ENCODE measurements at places on chromosomes 5 and 9.

GRCh38 chr5:14453481-14453880 is 128.1 kb upstream of the OTULINL start:
- no peak for DNase-seq

DNA sequence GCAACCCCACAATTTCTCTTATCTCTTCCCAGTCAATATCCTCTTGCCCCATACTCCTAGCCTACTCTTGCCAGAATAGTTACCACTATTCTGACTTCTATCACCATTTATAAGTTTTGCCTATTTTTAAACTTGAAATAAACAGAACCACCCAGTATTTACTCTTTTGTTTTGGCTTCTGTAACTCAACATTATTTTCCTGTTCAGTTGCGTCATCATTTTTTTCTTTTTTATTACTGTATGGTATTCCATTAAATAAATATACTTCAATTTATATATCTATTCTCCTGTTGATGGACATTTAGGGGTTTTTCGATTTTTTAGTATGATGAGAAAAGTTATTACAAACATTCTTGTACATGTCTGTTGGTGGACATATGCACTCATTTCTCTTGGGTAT is 62.6 kb upstream of the ERBIN start:
- DNase-seq: no peak

GRCh38 chr5:22593592-22593991 is 259.6 kb downstream of the CDH12 start:
- no peak for DNase-seq

GRCh38 chr5:139382807-139383206 is 290 bp downstream of the SLC23A1 start:
- DNase-seq: no peak

DNA sequence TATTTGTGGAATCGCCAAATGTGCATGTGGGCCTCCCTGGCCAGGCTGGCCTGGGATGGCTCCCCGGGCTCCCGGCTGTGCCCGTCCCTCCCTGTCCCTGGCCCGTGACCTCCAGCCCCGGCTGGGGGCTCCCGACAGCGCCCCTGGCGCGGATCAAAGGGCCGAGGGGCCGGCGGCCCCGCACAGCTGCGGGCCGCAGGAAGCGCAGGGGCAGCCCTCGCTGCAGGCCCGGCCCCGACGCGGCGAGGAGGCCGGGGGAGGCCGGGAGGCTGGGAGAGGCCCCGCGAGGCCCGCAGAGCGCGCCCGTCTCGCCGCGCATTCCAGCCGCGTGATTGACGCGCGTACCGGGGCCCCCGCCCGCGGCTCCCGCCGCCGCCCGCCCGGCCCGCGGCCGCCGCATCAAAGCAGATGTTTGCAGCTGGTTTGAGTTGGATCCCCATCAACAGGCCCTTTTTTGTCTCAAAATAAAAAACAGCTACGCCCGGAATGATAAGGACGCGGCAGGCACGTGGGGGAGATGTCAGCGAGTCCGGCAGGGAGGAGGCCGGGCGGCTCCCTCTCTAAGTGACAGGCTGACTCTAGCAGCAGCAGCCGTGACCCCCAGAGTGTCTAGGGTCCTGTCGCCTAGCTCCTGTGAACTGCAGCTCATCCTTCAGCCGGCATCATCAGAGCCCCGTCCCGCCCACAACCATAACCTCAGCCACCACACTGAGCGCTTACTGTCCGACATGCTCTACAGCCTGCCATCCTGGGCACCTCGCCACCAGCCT is 69.4 kb downstream of the LMX1B start:
- DNase-seq: no peak

DNA sequence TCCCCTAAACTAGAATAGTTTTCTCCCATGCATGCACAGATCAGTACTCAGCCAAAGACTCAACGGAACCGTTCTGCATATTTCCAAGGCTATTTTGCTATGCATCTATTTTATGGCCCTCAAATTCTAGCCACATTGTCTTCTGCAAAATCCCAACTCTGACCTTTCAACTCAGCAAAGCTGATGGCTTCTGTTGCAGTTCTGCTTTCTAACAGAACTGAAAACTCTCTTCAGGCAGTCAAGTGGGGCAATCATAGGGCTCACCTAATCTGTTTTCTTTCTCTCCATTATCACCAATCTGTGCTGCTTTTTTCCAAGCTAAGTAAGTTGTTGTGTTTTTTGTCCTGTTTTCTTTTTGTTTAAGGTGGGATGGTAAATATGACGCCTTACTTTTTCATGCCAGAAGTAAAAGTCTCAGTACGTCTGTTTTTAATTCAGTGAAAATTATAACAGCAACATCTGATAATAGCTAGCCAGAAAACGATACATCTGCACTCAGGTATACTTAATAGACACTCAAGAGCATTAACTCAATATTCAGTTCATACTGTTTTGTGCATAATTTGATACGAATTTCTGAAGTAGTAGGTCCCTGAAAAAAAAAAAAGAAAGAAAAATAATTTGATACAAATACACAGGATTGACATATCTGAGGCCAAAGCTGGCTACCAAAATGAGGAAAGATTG is 454.3 kb downstream of the TLE1 start:
- DNase-seq: no peak

DNA sequence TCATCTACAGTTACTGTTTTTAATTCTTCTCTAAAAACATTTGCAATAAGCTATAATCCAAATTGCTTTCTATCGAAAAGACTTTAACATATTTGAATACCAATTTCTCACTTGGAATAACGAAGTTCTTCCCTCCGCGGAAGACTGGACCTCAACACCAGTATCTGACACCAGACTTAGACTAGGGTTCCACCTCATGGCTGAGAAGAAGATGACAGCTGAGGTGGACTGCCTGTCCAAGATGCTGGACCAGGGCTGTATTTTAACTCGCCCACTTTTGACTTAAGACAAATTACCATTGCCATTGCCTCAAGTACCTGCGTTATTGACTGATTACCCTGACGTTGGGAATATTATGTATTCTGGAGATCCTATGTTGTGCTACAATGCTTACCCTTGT is 34.1 kb downstream of the ZMAT2 start:
- DNase-seq: no peak

DNA sequence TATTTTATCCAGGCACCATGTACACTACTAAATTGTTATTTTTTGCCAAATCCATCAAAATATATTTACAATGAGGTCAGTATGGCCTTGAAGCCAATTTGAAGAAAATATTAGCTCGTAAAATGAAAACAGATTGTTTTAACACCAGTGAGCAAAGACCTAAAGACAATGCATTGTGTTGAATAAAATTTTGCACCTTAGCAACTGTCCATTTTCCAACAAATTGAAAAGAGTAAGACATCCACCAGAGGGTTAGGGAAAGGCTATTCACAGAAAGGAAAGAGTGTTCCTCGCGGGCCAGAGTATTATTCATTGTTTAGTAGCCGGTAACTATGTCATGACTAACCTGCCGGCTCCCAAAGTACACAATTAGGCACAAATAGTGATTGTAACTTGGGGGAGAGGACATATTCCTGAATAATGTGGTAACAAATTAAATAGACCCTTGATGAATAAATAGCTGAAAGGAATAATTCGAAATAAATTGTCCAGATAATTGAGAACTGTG is 213.3 kb downstream of the DNAH5 start:
- no peak for DNase-seq

DNA sequence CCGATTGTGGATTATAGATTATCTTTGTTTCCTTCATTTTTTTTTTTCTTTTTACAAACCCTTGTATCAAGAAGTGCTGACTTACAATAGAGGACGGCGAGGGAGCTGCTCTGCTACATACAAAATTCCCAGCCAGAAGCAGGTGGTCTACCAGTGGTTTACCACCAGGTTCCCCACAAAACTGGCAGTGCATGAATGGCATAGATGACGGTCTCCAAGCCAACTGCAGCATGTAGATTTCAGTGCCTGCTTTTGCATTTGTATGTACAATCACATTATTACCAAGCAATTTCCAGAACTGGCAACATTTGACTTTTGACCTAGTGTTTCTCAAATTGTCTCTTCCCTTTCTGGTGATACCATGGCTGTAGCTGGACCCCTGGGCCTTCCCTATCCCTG is 84.0 kb downstream of the ACER2 start:
- no peak for DNase-seq

GRCh38 chr9:131769361-131769760 is 29.5 kb upstream of the RAPGEF1 start:
- no peak for DNase-seq

- DNase-seq: no peak
These were observed 590 bp downstream of the RASGRF2 start for GRCh38 chr5:80960531-80961375.

DNA sequence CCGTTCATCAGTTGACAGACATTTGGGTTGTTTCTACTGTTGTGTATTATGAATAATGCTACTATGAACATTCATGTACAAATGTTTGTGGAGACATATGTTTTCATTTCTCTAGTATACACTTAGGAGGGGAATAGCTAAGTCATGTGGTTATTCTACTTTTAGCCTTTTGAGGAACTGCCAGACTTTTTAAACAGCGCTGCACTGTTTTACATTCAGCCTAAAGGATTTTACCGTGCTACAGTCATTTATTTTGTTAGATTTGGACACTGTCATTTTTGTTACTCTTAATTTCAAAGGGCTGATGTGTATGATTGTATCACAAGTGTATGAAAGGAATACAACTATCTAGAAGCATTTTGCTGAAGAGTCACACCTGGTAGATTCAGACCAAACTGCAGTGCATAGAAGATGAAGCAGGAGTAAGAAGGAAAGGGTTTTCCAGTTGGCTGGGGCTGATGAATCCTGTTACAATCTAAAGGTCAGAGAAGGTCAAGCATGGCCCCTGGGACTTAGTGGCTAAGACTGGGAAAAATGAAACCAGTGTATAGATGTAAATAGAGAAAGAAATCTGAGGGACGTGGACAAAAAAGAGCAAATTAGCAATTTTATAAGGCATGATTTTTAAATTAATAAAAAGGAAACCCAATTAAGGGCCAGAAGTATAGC is 509.7 kb downstream of the PSAT1 start:
- no peak for DNase-seq

DNA sequence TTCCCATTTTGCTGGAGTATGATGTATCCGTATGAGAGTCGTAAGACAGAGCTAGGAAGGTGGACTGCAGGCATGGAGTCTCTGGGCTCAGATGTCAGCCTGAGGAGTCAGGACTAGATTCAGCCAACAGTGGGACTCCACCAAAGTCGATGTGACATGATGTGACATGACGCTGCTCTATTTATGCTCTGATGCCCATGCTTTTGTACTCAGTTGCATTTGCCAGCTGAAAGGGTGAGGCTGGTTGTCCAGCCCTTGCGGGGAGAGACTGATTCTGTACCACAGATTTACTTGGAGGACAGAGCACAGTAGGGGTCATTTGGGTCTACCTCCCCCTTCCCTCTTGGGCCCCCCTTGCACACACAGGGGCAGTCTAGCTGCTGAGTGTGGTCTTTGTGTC is 88.5 kb upstream of the ATG10 start:
- DNase-seq: no peak

DNA sequence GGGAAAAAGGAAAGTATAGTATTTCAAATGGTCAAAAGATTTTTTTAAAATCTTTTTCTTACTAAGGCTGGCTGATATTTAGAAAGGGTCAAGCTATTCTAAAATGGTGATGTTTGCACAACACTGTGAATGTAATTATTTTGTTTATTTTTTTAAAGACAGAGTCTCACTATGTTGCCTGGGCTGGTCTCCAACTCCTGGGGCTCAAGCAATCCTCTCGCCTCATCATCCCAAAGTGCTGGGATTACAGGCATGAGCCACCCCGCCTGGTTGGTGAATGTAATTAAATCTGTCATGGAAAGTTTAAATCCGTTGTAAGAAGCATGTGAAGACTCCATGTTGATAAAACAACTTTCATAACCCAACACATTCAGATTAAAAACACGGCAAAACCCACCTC is 2.6 kb downstream of the UBTD2 start:
- DNase-seq: no peak

DNA sequence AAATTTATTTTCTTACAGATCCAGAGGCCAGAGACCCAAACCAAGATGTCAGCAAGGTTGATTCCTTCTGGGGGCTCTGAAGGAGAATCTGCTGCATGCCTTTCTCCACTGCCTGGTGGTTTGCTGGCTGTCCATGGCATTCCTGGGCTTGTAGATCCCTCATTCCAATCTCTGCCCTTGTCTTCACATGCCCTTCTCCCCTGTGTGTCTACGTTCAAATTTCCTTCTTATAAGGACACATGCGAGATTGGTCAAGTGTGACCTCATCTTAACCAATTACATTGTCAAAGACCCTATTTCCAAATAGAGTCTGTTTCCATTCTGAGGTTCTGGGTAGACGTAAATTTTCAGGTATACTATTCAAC is 84.5 kb upstream of the RAI14 start:
- no peak for DNase-seq

GRCh38 chr9:86494644-86495111 is 140.5 kb upstream of the TUT7 start:
- no peak for DNase-seq

DNA sequence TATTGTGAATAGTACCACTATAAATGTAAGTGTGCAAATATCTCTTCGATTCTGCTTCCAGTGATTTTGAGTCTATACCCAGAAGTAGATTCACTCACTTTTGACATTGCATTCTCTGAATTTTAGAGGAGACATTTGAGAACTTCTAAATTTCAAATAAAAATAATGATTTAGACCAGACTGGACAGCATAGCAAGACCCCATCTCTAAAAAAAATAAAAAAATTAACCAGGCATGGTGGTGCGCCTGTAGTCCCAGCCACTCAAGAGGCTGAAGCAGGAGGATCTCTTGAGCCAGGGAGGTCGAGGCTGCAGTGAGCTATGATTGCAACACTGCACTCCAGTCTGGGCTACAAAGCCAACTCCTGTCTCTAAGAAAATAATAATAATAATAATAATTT is 1.9 kb upstream of the GFI1B start:
- no peak for DNase-seq

DNA sequence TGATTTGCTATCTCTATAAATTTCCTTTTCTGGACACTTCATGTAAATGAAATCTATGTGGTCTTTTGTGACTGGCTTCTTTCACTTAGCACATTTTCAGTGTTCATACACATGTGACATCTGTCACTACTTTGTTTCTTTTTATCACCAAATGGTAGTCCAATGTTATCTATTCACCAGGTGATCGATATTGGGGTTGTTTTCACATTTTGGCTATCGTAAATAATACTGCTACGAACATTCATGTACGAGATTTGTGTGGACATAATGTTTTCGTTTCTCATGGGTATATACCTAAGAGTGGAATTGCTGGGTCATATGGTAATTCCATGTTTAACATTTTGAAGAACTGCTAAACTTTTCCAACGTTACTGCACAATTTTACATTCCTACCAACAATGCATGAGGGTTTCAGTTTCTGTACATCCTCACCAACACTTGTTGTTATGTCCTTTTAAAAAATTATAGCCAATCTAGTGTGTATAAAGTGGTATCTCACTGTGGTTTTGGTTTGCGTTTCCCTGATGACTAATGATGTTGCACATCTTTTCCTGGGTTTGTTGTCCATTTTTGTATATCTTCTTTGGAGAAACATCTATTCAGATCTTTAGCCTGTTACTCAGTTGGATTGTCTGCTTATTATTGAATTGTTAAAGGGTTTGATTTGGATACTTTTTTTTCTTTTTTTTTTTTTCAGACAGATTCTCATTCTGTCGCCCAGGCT is 263.0 kb downstream of the PDZD2 start:
- DNase-seq: no peak

- DNase-seq: no peak
These were observed 5.6 kb downstream of the MYO10 start for GRCh38 chr5:16930496-16930895.

- DNase-seq: no peak
These were observed 49.3 kb downstream of the RASGEF1C start for GRCh38 chr5:180159756-180160155.

- DNase-seq: no peak
These were observed 8.1 kb downstream of the LAMC3 start for GRCh38 chr9:131017067-131017466.

- no peak for DNase-seq
These were observed 163.3 kb upstream of the ZNF608 start for GRCh38 chr5:124909734-124910133.

Data from pons (tissue), 1 donor.